Activated T-cell treated with anti-CD3 and anti-CD28 coated beads for 48 hours (primary cell): ENCODE measurements at places on chromosomes 2 and 18.

- no peak for DNase-seq
Measured at GRCh38 chr2:109404681-109405080, 209.1 kb downstream of the SEPTIN10 start.

GRCh38 chr18:50847192-50847591, 27.4 kb upstream of the MRO start:
- DNase-seq: no peak

- no peak for DNase-seq
Measured at GRCh38 chr18:36305375-36305774, 7.9 kb downstream of the FHOD3 start.

GRCh38 chr2:38262069-38262871, 114.8 kb downstream of the ATL2 start:
- DNase-seq: peak; percentile 14

DNA sequence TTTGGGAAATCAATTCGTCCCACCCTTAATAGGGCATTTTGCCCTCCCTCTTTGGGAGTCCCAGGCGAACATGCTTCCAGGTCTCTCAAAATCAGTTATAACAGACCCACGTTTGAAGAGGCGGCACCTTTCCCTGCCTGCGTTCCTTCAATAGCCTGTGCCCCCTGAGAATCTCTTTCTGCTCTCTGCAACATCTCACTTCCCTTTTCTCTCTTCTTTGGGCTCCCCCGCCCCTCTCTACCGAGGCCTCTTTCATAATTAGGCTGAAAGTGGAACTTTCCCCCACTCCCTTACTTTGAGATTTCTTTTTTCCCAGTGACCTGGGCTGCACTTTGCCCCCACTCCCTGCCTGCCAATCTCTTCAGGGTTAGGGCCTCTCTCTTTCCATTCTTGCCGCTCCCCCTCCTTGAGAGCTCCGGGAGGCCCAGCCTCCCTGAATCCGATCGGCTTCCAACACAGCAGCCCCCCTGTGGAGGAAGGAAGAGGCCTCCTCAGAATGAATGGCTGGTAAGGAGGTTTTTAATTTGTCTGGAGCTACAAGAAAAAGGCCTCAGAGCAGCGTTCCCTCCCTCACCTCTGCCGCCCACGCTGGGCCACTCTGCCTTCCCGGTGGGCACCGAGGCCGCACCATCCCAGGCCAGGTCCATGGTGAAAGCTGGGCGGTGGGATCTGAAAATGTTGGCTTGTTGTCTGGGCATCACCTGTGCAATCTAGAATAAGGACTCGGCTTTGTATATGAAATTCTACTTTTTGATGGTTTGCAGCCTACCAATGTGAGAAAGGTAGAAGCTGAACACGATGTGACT, 162.6 kb upstream of the SIX3 start:
- no peak for DNase-seq

DNA sequence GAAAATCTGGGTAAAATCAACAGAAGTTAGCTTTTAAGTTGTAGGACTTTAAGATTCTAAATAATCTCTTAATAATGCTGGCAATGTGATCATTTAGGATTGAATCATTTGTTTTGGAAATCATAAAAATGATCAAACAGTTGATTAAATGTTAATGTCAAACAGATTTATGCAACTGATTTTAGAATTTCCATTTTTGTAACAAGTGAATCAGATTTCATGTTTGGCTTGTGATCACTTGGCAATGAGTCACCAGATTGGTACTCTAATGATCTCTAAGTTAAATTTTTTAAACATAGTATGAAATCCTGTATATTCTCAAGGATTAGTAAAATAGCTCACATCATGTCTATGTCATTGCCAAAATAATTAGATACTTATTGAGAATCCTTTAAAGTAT, 50.1 kb upstream of the UNC80 start:
- no peak for DNase-seq

- DNase-seq: no peak
Measured at GRCh38 chr2:60149176-60149575, 404.3 kb downstream of the BCL11A start.

DNA sequence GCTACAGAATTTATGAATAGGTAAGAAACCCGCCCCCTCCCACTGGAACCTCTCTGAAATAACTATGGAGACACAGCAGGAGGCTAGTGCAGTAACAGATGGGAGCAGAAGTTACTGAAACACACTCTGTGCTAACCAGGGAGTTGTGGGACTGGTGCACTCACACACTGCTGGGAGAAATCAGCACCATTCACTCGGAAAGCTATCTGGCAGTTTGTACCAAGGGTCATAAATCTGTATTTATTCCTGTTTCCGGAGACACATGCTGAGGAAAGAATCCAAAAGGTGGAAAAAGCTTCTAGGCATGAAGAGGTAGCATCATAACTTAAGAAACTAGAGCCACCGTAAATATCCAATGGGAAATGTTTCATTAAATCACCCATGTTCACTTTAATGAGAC, 39.9 kb downstream of the TGFA start:
- no peak for DNase-seq

GRCh38 chr18:55573386-55573785, 14.6 kb downstream of the TCF4 start:
- DNase-seq: no peak

DNA sequence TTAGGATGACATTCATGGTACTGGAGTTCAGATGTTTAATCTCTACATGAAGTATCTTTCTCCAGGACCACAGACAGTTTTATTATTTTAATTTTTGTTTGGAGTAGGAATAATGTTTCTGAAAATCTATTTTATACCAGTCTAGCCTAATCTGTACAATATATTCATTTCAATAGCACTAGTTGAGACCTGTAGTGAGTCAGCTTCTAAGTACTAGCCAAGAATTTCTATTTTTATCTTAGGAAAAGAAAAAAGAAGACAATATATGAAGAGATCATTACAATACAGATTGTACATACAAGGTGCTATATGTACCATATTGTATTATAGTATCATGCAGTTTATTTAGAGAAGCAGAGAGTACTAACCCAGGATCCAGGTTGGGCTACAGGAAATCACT, 826.9 kb upstream of the PIK3C3 start:
- DNase-seq: no peak

DNA sequence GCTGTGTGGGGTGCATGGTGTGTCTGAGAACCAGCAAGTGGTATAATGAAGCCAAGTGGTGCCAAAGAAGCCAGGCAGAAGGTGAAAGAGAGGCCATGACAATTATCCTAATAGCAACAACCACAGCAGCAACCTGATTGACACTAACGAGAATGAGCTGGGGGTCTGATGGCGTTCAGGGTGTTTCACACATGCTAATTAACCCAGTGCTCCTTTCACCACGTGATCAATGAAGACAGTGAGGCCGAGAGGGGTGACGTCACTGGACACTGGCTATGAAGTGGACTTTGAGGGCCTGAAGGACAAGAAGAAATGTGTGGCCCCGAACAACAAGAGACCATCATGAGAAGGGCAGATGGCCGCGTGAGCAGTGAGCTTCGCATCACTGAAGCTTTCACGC, 364.4 kb upstream of the ID2 start:
- DNase-seq: no peak

GRCh38 chr18:8742387-8743361, 37.3 kb downstream of the MTCL1 start:
- DNase-seq: no peak

GRCh38 chr2:212727751-212728150, 189.1 kb upstream of the ERBB4 start:
- DNase-seq: no peak

DNA sequence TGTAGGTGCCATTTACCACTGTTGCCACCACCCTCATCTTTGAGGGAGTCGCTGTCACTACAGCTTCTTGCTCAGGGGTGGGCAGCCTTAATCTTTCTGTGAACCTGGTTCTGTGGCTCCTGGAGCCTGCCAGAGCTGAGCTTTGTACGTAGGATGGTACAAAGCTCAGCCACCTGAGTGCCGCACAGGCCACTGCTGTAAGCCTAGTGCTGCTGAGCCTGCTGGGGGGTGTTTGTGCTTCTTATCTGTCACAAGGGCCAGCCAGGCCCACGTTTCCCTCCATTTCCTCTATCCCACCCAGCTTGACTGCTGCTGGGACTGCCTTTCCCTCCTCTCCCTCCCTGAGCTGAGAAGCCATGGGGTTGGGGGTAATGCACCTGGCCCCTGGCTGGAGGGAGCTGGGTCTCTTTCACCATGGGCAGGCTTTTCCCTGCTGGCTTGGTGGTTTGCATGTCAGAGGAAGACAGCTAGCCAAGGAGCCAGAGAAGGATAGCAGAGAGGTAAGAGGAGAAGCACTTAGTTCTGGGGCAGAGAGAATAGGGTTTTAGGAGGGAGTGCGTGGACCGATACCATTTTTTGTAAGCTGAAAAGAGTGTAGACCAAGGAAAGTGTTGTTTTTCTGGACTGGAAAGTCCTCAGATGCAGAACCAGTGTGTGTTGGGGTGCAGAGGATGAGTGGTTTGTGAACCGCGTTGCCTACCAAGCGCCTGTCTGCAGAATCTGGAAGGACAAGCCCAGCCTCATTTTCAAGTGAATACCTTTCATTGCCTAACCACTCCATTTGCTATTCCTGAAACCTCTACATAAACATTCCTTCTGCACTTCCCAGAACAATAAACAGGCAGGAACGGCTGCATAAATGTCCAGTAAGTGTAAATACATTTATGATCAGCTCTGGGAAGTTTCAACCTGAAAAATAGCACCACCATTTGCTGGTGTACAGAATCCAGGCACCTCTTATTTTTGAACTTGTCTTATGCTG, 45.1 kb upstream of the FHL2 start:
- no peak for DNase-seq

- DNase-seq: no peak
Measured at GRCh38 chr2:178811901-178812300, 4.7 kb upstream of the TTN start.

- no peak for DNase-seq
Measured at GRCh38 chr2:15763822-15764682, 172.4 kb downstream of the DDX1 start.

DNA sequence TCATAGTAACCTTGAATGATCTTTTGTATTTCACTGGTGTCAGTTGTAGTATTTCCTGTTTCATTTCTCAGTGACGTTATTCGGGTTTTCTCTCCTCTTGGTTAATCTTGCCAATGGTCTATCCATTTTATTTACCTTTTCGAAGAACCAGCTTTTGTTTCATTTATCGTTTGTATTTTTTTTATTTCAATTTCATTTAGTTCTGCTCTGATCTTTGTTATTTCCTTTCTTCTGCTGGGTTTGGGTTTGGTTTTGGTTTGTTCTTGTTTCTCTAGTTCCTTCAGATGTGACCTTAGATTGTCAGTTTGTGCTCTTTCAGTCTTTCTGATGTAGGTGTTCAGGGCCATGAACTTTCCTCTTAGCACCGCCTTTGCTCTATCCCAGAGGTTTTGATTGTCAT, 36.7 kb downstream of the SP140 start:
- DNase-seq: no peak

GRCh38 chr2:108594982-108595464, 60.8 kb downstream of the LIMS1 start:
- DNase-seq: no peak

DNA sequence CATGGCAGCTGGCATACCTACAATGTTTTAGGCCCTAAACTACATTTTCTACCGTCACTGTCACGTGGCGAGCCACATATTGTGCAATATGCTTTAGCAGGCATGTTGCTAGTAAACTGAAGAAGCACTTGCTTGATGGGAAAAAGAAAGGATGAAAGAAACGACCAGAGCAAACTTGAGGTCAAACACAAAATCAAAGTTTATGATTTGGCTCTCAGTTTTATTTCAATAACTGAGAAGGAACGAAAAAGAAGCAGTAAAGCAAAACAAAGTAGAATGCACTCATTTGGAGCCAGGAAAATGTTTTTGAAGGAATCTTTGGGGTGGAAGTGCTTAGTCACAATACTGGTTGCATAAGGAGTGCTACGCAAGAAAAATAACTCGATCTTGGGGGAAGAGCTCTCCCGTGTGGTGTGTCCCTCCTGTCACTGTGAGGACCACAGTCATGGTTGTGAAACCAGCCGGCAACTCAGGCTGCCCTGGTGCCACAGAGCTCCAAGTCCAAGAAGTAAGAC, 349.8 kb downstream of the RBM43 start:
- no peak for DNase-seq

- DNase-seq: no peak
Measured at GRCh38 chr2:51379997-51380396, 348.1 kb upstream of the NRXN1 start.

GRCh38 chr2:96957244-96957643, 29.1 kb downstream of the FAM178B start:
- no peak for DNase-seq
